ENCODE measurements at places on chromosomes 1 and 21.

GRCh38 chr1:55519937-55520683 lies 304.9 kb upstream of the USP24 start:
- no peak for ATAC-seq

DNA sequence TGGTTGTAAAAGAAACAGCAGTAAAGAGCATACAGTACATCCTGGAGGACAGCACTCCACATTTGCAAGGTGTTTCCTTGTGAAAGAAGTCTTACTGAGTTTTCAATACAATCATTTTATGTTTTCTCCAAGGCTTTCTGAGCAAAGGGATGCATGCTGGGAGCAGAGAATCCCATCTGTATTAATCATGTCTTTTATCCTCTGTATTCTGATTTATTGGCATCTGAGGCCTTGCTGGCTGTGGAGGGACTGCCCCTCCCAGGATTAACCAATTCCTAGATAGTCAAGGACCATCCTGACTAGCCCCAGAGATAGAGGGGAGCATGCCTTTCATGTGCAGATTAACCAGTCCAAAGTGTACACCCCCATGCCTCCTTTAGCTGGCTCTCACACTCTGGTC lies 476.3 kb downstream of the SIPA1L2 start:
- no peak for ATAC-seq

DNA sequence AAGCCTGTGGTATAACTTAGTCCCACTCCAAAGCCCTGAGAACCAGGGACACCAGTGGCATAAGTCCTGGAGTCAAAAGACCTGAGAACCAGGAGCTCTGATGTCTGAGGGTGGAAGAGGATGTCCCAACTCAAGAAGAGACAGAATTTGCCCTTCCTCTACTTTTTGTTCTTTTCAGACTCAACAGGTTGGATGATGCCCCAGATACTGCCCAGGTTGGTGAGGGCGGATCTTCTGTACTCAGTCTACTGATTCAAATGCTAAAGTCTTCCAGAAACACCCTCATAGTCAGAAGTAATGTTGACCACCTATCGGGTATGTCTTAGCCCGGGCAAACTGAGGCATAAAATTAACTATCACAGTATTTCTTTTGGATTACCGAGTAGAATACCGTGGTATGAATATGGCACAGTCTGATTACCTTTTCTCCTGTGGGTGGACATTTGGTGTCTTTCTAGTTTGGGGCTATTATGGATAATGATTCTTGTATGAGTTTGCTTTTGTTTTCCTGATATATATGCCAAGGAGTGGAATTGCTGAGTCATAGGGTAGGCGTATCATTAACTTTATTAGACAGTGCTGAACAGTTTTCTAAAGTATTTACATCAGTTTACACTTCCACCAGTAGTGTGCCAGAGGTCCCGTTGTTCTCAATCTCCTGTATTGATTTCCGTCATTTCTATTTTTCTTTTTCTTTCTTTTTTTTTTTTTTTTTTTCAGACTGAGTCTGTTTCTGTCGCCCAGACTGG lies 3.2 kb upstream of the CHAF1B start:
- ATAC-seq = no peak

DNA sequence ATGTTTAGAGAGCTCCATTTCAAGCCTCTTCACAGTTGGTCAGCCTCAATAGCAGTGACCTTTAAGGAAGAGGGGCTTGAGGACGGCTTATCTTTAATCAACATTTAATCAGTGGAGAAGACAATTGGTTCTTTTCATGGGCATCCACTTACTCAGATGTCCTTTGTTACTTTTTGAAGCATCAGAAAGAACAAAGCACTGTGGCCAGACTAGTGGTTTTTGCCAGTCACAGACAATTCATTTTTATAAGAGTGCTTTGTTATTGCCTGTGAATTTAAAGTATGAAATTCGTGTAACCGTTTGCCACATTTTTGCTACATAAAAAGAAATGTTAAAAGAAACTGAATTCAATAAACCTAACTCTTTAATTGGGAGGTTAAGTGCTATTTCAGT lies 222.8 kb downstream of the TPR start:
- ATAC-seq = no peak

DNA sequence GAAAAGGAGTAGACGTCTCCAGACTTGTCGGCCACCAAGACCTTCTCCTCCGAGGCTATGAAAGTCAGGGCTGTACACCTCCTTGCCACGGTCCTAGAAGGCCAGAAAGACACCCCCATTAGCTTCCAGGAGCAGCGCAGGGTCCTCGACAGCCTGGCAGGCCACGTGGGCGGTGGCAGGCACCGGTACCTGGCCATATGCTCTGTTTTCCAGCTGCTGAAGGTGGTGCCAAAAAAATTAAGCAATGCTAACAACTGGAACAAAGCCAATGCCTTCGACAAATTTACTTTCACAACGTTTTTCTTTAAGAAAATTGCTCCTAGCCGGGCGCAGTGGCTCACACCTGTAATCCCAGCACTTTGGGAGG lies 15.9 kb downstream of the WDR4 start:
- no peak for ATAC-seq

GRCh38 chr21:14699433-14700407 lies 153.6 kb upstream of the SAMSN1 start:
- ATAC-seq = no peak

DNA sequence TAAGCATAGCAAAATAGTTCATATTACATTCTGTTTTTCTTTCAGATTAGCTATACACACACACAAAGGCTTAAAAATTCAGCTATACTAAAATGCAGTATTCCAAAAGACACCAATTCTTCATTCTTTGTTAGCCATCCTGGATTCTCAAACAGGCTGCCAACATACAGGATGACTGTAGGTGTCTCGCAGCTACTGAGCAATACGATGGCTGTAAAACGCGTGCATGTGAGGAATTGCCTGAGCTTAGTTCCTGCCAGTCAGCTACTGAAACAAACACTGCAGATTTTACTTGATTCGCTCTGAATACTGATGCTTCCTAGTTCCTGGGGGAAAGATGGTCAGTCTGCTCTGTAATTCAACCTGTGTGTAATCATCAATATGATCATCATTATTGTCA lies 24.7 kb upstream of the HMGN1 start:
- peak; percentile 73 for ATAC-seq
